ENCODE measurements at places on chromosomes 16 and 17. TPM values are rescaled to one million over a fixed set of nuclear protein-coding genes. Genes with fewer than 3 reads are reported as not detected.
A peak's percentile ranks its signal among the peaks of the same experiment; 100 is the strongest.

LAT gene
- 9.7 TPM for total RNA-seq

IRX5 gene
- total RNA-seq: 1.9 TPM

TMEM11 gene
- 20.3 TPM for total RNA-seq

CLEC3A gene
- total RNA-seq: not detected

GRCh38 chr17:67449845-67450755 is 73.0 kb downstream of the PITPNC1 start:
- H3K27ac ChIP-seq: no peak overlapping the region
- DNase-seq: no peak
- no peaks in the 10 kb centered on the region for H3K27me3 ChIP-seq
- H3K36me3 ChIP-seq: no peaks in the 10 kb centered on the region
- no peak overlapping the region for H3K4me3 ChIP-seq
- no peaks in the 10 kb centered on the region for H3K4me1 ChIP-seq

DNA sequence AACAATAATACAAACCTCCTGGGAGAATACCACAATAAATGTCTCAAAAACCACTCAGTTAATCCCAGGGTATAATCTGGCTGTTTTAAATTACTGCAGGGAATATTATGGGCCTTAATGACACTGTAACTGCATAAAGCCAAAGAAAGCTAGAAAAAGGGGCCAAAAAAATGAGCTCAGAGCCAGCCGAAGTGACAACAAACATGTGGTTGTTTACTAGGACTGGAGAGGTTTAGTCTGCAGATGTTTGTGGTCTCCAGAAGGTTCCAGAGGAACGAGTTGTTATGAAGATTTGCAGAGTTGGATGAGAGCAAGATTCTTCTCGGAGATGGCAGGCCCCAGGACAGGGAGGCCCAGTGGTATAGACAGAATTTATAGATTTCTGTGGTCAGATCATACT is 97.1 kb upstream of the AKTIP start:
- no peak overlapping the region for H3K4me3 ChIP-seq
- H3K4me1 ChIP-seq: no peaks in the 10 kb centered on the region
- H3K27me3 ChIP-seq: no peaks in the 10 kb centered on the region
- no peak overlapping the region for H3K27ac ChIP-seq
- DNase-seq: no peak
- H3K36me3 ChIP-seq: no peaks in the 10 kb centered on the region

GRCh38 chr16:55389426-55390073 is 65.5 kb downstream of the IRX6 start:
- no peak overlapping the region for H3K4me3 ChIP-seq
- H3K36me3 ChIP-seq: no peaks in the 10 kb centered on the region
- no peaks in the 10 kb centered on the region for H3K27me3 ChIP-seq

DNA sequence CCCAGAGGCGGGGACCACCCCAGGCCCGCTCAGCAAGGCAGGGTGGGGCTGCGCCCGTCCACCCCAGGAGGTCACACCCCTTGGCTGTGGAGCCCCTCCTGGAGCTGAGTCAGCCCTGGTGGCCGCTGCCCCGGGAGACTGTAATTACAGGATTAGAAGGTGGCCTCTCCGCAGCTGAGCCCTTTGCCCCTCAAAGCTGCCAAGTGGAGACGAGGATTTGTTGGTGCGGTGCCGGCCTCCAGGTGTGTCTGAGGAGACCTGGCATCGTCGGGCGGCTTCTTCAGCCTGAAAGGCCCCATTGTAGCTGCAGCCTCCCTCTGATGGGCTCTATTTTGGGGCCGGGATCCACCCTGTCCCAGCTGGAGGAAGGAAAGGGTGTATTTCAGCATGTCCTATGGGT is 22.7 kb upstream of the SPNS2 start:
- peaks cover 41% of the 10 kb centered on the region for H3K4me1 ChIP-seq
- peak overlapping the region; percentile 15 for H3K4me3 ChIP-seq
- peaks cover 12% of the 10 kb centered on the region for H3K36me3 ChIP-seq

DNA sequence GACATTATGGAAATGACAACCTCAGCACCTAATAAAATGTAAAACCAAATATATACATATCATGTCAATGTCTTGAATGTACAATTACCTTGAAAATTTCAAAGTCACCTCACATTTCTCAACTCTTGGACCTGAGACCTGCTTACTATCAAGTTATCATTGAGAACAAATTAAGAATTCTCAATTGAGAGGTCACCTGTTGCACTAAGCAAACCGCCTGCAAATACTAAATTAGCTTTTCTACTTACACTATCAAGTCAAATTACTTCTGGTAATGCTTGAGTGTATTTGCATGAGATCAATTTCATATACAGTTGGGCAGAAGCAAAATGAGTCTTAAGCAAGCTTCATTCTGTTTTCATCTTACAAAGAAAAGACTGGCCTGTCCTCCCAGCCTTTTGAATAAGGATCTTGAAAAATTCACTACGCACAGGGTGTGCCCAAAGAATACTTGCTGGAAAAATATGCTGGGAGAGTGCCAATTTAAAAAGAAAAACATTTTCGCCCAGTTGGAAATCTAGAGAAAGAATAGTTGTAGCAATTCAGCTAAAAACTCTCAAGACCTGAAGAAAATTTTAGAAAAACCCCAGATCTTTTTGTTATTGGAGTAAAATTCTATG is 35.7 kb downstream of the KANSL1 start:
- H3K27me3 ChIP-seq: no peaks in the 10 kb centered on the region
- peaks cover 3% of the 10 kb centered on the region for H3K36me3 ChIP-seq
- peaks cover 62% of the 10 kb centered on the region for H3K4me1 ChIP-seq
- no peak overlapping the region for H3K27ac ChIP-seq
